ENCODE measurements at places on chromosomes 7 and 10.

GRCh38 chr7:73652541-73652949 lies 15.1 kb upstream of the VPS37D start:
- DNase-seq: no peak

DNA sequence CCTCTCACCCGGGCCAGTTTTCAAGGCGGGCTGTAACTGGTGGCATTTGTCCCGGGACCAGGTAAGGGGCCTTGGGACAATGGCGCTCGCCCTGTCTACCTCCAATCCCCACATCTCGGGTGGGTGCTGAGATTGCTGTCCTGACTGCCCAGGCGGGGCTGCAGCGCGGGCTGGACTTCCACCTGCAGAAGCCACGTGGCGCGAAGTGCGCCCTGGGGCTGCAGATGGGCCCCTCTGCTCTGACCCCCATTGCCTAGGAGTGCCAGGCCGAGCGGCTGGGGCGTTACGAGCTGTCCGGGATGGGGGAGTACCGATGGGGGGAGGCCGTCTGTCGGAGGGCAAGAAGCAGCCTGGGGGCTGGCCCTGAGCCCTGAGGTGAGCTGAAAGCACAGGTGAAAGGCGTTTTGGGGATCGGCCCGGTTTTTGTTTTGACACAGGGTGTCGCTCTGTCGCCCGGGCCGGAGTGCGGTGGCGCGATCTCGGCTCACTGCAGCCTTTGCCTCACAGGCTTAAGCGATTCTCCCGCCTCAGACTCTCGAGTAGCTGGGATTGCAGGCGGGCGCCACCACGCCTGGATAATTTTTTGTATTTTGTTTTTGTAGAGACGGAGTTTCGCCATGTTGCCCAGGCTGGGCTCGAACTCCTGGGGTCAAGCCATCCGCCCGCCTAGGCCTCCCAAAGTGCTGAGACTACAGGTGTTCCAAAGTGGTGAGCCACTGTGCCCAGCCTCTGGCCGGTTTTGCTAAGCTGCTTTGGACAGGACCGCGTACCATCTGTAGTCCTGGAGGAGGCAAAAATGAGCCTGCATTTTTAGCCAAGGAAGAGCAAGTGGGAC lies at the start of gene SFXN2:
SFXN2 (plus strand) TSS at position 16 of the 835 bp plus-strand sequence. CDS start 12,001 bp downstream, outside the sequence.
- no peak for DNase-seq

- DNase-seq: no peak
These were observed 4.1 kb upstream of the TMEM243 start for GRCh38 chr7:87223666-87224065.

- DNase-seq: peak; percentile 67
These were observed at the start of gene SGMS1 for GRCh38 chr10:50623663-50624412. SGMS1 (minus strand) TSS chr10:50623956; CDS start chr10:50344114, 279,842 bp downstream.

DNA sequence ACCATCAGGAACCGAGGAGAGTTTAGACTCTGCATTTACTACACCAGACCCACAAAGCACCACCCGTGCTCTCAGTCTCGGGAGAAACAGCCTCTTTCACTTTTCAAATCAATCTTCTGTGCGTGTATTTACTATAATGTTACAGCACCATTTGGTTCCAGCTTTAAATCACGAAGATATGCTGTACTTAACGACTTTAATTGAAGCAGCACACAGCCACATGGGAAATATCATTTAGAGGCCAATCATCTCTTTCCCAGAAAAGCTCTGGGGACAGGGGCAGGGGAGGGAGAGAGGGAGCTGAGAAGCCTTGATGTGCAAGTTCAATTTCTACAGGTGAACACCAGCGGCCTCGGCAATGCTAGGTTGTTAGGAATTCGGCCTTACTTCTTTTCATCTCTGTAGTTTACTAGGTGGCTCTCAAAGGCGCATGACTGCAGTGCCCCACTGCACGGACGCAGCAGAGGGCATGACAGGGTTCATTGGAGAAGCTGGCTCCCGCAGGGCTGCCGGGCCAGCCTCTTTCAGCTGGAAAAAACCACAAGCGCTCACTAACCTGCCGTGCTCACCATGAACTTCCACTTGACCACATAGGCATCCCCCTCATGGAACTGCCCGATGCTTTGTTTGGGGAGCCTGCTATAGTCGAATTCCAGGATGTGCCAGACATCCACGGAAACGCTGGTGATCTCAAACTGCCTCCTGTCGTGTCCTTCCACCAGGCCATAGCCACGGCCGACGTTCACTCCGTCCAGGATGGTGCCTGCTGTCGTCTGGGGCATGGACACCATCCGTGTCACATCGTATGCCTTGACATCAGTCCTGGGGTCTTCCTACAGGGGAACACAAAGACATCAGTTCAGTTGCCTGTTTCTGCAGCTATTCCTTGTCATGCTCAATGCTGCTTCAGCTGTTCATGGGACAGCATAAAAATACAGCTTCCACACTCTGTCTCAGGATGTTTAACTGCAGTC lies 154.5 kb downstream of the SVIL start:
- DNase-seq: no peak

- no peak for DNase-seq
These were observed 254.5 kb downstream of the BUB3 start for GRCh38 chr10:123408660-123409059.

- DNase-seq: no peak
These were observed 372.6 kb downstream of the GRID1 start for GRCh38 chr10:85993840-85994507.

- no peak for DNase-seq
These were observed 123.1 kb downstream of the CRPPA start for GRCh38 chr7:16298221-16298620.

GRCh38 chr10:17651896-17652295 lies 7.9 kb downstream of the STAM start:
- no peak for DNase-seq

DNA sequence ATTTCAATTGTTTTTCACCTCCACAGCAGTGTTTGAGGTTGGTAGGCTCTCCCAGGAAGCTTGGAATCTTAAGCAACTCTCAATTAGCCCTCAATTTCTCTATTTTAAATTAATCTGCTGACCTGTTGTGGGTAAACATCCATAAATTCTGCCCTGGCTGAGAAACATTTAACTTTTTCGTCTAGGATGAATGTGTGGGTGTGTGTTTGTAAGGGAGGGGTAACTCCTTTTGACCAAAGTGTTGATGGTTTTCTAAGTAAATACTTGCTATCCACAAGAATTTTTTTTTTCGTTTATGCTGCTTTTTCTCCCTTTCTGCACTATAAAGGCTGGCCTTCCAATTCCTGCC lies 973 bp downstream of the PPP3CB start:
- no peak for DNase-seq

GRCh38 chr7:78383096-78383880 lies 584.7 kb downstream of the PHTF2 start:
- DNase-seq: no peak

GRCh38 chr10:77799352-77799751 lies 127.2 kb downstream of the DLG5 start:
- DNase-seq: no peak

- peak; percentile 47 for DNase-seq
These were observed at the start of gene GNG11 for GRCh38 chr7:93921607-93922566. GNG11 (plus strand) TSS chr7:93921735; CDS start chr7:93922138, 403 bp downstream.

GRCh38 chr7:121605317-121605680 lies 209.2 kb upstream of the FAM3C start:
- no peak for DNase-seq

DNA sequence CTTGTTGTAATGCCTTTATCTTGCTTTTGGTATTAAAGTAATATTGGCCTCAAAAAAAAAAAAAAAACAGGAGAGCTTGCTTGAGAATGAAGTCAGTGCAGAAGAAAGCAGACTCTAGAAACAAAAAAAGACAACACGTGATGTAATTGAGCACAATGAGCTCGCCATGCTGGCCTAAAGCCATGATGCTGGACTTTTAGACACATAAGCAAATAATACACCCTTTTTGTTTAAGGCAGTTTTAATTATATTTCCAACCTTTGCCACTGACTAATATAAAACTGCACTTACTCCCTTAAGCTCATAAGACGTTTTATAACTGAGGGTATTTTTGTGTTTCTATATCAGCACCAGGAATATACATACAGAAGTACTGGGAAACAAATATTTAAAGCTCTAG lies 798.3 kb downstream of the KCNMA1 start:
- no peak for DNase-seq

- DNase-seq: no peak
These were observed 140.4 kb upstream of the PRSS1 start for GRCh38 chr7:142608630-142609428.

GRCh38 chr7:85114342-85114741 lies 72.5 kb downstream of the SEMA3D start:
- DNase-seq: no peak

DNA sequence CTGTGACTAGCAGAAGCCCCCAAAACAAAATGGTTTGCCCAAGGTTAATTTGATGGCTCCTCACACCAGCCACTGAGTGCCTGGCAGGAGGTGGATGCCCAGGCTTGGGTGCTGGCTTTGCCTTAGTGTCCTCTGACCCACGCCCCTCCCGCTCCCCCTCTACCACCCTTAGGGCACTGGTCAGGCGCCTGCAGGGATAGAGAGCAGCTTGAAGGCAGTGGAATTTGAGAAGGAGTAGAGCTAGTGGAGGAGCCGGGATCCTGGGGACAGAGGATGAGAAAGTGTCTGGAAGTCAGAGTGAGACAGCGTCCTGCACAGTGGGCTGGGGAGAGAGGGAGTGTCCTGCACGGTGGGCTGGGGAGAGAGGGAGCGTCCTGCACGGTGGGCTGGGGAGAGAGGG lies 139.4 kb downstream of the DNAJB6 start:
- no peak for DNase-seq

GRCh38 chr7:142792129-142792528 lies 21.4 kb downstream of the PRSS2 start:
- no peak for DNase-seq

- DNase-seq: no peak
These were observed 51.7 kb upstream of the NANOS1 start for GRCh38 chr10:118977835-118978234.

DNA sequence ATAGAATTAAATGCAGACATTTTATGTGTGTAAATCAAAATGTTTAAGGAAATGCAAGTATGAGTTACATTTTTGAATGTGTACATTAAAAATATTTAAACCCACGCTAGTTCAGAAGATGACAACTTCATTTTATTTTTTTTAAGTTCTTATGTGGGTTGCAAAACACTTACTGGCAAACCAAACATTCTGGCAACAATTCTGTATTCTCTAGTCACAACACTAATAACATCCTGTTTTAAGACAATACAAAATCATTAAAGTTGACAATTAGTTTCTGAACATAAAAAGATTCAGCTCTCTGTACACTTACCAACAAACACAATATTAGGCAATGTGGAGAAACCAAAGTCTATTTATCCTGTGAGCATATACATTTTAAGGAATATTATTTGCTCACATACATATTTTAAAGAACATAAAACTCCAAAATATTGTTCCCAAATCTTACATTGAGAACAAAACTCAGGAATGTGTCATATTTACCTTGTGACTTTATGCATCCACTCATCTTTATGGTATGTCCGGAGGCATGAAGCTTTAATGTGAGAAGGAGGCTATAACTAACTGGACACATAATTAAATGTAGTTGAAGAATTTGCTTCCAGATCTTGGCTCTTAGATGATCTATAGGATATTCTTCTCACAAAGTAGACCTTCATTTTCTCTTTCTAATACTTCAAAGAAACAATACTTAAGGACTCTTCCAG lies 134.7 kb downstream of the DGKB start:
- no peak for DNase-seq

DNA sequence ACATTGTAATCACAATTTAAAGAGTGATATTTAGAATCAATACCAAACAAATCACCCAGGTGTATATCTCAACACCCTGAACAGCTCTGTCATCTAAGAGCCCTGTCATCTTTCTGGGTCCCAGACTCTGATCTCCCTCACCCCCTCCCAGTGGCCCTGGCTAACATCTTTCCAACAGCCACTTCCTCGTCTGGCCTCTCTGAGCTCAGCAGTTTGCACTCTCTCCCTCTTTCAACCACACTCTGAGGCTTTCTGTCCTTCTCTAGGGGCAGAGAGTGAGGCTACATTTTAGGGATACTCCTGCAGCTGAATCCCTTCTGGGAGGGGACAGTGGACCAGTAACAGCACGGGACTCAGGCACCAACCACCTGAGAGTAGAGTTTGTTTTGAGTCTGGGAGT lies 17.1 kb upstream of the PRRT4 start:
- no peak for DNase-seq

DNA sequence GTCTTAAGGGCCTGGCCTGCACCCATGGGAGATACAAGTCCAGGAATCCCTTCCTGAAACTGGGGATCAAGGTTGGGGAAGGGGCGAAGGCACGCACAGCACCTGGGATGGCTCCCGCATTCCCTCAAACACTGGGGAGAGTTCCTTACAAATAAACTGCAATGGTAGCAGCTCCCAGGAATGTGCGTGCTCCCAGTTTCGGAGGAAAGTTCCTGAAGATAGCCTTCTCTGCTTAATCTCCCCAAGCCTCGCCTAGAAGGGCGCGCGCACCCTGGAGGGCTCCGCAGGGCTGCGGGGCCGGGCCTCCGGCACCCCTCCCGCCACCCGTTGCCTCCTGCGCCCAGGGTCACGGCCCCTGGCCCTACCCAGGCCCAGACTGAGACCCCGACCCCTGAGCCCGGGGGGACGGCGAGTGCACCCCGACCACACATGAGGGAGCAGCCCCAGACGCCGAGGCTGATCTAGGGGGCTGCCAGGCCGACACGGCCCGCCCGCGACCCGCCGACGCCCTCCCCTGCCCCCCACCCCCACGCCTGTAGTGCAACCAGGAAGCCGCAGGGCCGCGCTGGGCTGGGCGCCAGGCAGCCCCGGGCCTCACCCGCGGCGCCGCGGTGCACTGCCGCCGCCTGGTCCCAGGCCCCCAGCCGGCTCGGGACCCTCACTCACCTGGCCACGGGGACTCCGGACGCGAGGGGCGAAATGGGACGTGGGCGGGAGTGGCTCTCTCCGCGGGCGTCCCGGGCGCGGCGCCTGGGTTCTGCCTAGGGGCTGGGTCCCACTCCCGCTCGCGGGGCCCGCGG lies 460 bp downstream of the ANXA11 start:
- DNase-seq: no peak

GRCh38 chr7:134129856-134130523 lies 2.9 kb downstream of the LRGUK start:
- no peak for DNase-seq

DNA sequence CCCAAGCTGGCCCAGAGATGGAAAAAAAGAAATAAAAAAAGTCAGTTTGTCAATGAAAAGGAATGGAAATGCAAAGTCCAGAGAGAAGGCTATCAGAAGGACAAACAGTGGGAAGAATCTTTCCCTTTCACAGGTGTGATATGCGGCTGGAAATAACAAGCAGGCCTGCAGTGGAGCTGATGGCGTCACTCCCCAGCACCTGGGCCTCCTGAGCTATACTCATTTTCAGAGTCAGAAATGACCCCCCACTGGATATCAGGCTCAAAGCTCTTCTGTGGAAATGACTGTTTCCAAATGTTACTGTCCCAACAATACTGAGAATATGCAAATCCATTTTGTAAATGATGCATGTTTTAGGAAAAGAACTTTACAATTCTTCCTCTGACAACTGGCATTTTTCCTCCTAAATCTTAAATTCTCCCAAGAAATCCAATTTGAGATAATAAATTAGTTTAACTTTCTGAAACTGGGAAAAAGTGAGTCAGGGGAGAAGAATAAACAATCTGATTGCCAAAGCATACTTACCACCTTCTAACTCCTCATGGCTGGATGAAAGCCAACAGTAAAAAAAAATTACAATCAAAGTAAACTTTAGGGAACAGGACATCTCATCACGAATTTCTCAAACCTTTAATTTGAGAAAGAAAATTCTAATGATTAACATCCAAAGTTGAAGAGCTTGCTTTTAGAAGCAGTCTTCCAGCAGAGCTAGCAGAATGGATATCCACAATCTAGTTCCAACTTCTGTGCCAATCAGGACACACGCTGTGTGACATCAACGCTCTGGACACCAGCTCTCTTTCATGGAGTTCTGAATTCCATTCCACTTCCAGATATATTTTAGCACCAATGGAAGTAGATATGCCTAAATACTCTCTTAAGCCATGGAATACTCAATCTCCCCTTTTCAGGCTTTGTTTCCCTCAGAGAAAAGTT lies 5.3 kb upstream of the CUZD1 start:
- peak; percentile 23 for DNase-seq

GRCh38 chr7:3386423-3387190 lies 85.6 kb downstream of the SDK1 start:
- no peak for DNase-seq
